ENCODE measurements at places on chromosomes 5 and 9.

GRCh38 chr9:72271613-72272478 is 93.2 kb downstream of the ZFAND5 start:
- DNase-seq: peak; percentile 38

- DNase-seq: no peak
Observed at GRCh38 chr9:92406477-92406876, 2.1 kb upstream of the OGN start.

DNA sequence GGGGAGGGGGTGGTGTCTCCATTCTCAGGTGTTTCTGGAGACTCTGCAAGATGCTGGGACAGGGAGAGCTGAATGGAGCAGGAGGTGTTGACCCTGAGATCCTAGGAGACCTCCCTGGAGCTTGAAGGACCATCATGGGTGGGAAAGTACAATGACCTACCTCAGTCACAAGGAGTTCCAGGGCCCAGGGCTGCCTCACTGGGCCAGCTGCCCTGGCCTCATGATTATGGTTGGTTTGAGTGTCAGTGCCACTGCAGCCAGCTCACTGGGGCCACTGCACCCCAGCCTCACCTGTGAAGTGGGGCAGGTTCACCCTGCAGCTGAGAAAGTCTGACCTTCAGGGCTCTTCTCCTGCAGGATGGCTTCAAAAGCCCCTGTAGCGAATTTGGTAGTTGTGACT is 372.5 kb downstream of the IRX2 start:
- no peak for DNase-seq

GRCh38 chr9:37405764-37406380 is 16.6 kb upstream of the GRHPR start:
- no peak for DNase-seq

DNA sequence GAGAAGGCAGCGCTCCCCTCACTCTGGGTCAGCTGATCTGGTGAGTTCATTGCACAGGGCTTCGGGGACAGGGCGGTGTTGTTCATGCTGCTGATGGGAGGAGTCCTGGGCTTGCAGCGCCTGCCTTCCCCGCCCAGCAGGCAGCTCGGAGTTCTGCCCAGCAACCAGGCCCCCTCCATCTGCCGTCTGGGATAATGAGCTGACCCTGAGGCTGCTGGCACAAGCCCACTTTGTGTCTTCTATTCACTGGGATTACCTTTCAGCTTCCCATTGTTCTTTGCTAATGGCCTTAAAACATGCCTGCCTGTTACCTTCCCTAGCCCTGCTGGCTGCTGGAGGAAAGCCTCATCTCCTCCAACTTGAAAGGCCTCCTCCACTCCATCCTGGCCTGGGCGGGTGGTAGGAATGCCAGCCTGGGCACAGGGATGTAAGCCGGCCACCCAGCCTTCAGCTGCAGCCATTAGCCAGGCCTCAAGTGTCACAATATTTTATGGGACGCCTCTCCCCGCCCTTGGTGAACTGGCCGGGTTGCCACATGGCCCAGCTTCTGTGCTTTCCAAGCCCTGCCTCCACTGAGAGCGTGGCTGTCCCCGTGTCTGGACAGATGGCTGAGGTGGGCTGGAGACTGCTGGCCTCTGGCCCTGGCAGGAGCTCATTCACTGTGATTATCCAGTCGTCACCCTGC is 70.4 kb downstream of the GADD45G start:
- DNase-seq: no peak

GRCh38 chr5:61662670-61663069 is 330.6 kb downstream of the ZSWIM6 start:
- no peak for DNase-seq

DNA sequence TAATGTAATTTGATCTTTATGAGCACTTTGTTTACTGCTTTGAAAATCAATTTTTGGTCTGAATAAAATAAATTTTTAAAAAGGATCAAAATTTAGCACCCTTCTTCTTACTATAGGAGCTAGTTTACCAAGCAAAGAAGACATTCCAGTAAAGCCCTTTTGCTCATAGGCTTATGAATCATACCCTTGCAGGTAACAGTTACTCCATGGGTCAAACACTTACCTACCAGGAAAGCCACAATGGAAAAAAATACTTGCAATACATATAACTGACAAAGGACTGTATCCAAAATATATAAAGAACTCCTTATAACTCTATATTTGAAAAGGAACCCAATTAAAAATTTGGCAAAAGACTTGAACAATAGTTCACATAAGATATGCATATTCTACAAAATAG is 66.6 kb downstream of the SHOC1 start:
- no peak for DNase-seq

DNA sequence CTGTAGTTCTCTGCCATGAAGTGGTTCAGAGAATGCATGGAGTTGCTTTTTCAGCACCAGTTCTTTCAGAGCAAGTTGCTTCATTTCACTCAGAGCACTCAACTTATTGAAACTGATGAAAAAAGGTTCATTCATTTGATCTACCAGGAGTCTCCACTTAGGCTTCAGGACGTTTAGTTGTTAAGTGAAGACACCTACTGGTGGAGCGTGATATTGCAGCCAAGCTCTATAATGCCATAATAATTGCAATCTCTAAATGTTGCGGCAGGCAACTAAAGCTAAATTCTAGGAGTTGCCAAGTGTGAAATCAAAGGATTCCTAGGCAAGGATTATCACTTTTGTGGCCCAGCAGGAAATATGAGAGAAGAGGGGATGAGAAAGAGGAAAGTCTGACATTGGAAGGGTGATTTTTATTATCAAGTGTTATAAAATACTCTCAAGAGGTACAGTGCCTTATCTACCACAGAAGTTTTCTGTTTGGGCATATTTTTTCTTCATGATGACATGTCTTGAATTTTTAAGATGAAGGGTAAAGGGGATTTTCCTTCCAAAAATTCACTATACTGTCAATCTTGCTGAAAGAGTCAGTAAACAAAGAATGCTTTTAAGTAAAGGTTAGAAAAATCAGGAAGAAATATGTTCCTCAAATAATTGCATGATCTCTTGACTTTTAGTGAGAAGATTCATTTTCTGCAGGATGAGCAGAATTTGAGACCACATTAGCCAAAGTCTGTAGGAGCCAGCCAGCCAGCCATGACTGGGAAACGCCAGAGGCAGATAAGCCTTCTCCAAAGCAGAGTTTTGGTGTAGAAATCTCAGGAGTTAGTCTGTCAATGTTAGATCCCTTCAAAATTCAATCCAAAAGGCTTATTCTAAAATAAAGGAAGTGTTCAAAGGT is 83.4 kb downstream of the SH3PXD2B start:
- no peak for DNase-seq

DNA sequence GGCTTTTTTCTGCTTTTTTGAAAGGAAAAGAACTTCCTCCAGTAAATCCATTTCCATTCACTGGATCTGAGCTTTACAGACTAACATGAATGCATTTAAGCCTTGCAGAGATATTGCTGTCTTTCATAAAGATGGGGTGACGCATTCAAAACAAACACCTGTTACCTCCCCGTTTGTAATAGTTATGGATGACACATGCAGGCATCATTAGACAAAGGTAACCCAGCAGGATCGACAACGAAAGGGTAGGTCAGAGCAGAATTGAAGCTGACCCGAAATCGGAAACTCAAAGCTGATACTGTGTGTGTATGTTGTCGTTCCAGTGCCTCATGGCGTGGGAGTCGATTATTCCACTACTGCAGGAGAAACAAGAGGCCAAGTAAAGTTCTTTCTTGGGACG is 22.2 kb downstream of the SLC46A2 start:
- DNase-seq: no peak

- no peak for DNase-seq
Observed at GRCh38 chr9:84996029-84996428, 326.5 kb downstream of the NTRK2 start.

Measured in left lung (tissue), 14 donors.